ENCODE measurements at places on chromosomes 12 and 14.

- no peak for DNase-seq
Observed at GRCh38 chr14:72480464-72481243, 413.2 kb downstream of the DPF3 start.

DNA sequence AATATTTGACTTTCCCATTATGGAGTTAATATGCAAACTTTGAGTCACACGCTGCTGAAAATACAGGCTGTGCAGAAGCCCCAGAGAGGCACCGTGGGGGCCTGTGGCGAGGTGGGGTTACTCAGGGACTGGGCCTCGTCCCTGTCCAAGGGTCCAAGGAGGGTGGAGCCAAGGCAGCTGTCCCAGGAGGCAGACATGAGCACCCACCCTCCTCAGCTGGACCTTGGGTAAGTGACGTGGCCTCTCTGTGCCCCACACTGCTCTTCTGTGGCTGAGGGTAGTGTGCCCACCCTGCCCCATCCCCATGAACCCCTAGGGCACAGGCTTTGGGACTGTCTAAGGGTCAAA, 39.4 kb downstream of the FAM222A start:
- no peak for DNase-seq

DNA sequence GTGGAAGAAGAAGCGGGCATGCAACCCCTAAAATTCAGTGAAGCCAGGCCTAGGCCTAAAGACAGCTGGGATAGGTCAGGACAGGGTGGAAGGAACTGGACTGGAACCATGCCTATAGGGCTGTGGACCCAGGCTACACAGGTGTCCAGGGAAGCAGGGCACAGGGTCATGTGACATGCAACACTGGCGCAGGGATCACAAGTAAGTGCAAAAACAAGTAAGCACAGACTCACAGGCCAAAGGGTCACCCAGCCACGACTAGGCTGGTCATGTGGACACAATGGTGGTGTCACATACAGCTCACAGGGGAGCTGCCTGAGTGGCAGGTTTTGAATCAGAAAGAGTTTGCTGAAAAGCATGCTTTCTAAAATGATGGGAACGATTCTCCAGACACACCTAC, 195.7 kb downstream of the SPTSSA start:
- DNase-seq, result no peak

- no peak for DNase-seq
Observed at GRCh38 chr12:27652174-27652763, 44.0 kb upstream of the REP15 start.

GRCh38 chr12:110906516-110906915, 13.9 kb downstream of the MYL2 start:
- DNase-seq, result no peak

DNA sequence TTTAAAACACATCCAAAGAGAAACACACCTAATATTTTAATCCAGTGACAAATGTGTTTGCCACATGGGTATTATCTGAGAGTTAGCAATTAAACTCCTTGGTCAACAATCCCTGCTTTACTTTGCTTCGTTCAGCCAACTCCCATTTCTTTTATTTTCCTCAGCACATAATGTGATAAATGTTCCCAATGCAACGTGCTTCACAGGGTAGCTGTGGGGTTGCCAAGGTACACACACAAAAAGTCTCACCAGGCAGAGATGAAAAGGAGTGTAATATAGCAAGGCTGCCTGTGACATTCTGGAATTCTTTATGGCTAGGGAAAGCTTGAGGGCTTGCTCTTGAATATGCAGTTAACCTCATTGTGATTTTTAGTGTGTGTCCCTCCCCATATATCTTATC, 208.0 kb upstream of the DIO2 start:
- no peak for DNase-seq

DNA sequence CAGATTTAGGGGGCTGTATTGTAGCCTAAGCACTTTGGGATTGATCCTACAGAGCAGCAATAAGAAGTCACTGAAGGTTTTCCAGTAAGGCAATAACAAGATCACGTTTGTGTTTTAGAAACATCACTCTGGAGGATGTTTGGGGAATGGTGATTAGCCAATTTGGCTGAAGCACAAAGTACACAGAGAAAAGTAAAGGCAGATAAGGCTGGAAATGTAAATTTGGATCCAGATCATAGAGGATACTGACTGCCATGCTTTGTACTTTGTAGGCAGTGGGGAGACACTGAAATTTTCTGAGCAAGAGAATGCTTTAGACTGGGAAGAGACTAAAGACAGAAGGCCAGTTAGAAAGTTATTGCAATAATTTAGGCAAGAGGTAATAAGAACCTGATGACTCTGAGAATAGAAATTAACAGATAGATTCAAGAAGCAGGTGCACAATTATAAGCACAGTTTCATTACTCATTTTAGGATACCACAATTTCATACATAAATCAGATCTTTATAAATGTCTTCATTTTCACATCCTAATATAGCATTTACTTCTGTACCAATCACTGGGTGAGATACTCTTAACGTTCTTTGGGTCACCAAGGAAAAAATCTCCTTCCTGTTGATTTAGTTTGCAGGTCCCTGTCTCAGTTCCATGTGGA, 314.5 kb upstream of the GARIN6 start:
- no peak for DNase-seq

- no peak for DNase-seq
Observed at GRCh38 chr12:123935956-123936355, 36.7 kb downstream of the CCDC92 start.

DNA sequence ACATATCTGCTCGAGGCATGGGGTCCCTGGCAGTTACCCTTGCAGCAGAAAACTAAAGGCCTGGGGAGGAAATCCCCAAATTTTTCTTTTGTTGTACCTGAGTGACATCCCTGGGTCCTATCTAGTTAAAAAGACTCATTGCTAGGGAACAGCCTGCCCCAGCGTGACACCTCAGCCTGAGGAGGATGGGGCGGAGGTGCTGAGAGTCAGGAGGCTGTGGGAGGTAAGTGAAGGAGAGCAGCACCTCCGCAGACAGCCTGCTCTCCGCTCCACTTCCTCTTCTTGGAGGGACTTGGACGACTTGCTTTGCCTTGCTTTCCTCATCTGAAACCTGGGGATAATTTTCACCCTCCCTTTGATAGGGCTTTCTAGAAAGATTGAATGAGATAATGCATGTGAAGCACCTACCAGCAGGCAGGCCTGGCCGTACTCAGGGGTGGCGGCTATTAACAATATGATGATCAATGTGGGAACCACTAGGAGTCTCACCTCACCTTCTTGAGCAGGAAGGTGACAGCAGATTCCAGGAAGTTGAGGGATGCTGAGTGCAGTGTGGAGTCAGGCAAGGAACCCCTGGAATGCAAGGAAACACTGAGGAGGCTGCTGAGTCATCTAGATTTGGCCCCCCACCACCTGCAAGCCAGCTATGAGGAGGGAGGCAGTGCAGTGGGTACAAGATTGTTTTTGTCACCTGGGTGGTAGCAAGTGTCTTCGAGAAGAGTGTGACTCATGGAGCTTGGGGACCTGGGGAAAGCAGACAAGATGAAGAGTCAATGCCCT, 23.2 kb downstream of the UBE3B start:
- DNase-seq, result no peak

DNA sequence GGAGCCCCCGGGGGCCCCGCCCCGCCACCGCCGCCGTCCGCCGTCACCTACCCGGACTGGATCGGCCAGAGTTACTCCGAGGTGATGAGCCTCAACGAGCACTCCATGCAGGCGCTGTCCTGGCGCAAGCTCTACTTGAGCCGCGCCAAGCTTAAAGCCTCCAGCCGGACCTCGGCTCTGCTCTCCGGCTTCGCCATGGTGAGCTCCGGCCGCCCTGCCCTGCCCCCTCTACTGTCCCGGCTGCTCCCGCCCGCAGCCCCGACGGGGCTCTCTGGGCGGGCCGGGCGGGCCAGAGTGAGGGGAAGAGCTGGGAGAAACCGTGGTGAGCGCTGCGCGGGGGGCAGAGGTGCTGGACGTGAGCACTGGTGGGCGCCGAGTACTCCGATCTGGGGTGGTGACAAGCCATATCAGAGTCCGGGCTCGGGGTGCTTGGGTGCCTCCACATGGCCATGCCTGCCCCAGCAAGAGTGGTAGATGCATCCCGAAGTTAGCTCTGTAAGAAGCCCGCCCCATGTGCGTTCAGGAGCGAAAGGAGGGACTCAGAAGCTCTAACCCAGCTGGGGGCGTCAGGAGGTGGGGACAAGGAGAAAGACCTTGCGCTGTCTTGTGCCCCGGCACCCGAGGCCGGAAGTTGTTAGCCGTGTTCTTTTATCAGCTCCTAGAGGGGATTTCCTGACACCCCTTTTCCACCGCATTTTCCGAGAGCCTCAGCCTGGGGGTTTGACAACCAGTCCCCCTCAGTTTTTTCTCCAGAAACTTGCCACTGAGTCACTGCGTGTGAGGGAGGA, 717 bp downstream of the ORAI1 start:
- no peak for DNase-seq

- no peak for DNase-seq
Observed at GRCh38 chr12:128905003-128905544, 51.8 kb downstream of the GLT1D1 start.

DNA sequence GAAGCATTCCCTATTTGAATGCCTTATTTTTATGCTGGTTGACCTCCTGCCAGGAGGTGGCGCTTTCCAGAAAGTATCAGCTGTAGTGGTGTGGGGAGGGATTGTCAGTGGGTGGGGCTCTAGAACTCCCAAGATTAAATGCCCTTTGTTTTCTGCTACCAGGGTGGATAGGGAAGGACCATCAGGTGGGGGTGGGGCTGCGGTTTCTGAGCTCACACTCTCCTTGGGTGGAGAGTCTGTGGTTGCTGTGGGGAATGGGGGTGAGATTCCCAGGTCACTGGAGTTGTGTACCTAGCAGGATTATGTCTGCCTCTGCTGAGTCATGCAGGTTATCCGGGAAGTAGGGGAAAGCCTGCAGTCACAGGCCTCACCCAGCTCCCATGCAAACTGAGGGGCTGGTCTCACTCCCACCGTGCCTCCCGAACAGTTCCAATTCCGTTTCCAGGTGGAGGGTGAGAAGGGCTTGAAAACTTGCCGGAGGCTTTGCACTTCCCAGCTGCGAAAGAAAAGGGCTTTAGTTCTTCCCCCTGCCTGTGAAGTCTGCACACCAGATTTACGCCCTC, 68.3 kb downstream of the ALG10B start:
- no peak for DNase-seq

- DNase-seq, result no peak
Observed at GRCh38 chr14:94636744-94637412, 24.7 kb downstream of the SERPINA3 start.

- DNase-seq, result no peak
Observed at GRCh38 chr12:58186914-58187313, 245.5 kb downstream of the ATP23 start.

GRCh38 chr12:99495799-99496198, 151.8 kb upstream of the GARIN6 start:
- DNase-seq, result no peak

DNA sequence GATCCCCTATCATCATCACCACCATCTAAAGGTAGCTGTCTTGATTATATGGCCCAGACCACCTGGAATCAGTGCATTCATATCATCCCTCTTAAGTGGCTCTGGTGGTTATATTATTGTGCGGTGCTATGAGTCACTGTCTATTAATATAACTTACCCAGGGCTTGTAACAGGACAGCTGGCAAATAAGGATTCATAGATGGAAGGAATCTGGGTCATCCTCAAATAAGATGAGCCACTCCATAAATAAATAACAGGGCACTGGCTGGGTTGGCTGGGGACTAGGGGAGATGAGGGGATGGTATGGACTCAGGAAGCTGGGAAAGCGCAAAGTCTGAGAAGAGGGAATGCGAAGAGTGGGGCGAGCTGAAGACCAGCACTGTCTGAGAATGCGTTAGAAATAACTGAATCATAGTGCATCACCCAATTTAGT, 216.1 kb downstream of the NUAK1 start:
- DNase-seq, result no peak

- no peak for DNase-seq
Observed at GRCh38 chr12:65391711-65392110, 113.2 kb downstream of the MSRB3 start.

- no peak for DNase-seq
Observed at GRCh38 chr14:21209185-21209584, 53.3 kb upstream of the OR5AU1 start.

GRCh38 chr12:44875417-44875953, 630 bp downstream of the NELL2 start:
- DNase-seq, result no peak

- no peak for DNase-seq
Observed at GRCh38 chr12:98752726-98753125, 107.6 kb downstream of the APAF1 start.

- no peak for DNase-seq
Observed at GRCh38 chr12:44193281-44193680, 357.4 kb downstream of the TMEM117 start.

GRCh38 chr14:96445844-96446710, 54.1 kb downstream of the AK7 start:
- DNase-seq, result no peak

DNA sequence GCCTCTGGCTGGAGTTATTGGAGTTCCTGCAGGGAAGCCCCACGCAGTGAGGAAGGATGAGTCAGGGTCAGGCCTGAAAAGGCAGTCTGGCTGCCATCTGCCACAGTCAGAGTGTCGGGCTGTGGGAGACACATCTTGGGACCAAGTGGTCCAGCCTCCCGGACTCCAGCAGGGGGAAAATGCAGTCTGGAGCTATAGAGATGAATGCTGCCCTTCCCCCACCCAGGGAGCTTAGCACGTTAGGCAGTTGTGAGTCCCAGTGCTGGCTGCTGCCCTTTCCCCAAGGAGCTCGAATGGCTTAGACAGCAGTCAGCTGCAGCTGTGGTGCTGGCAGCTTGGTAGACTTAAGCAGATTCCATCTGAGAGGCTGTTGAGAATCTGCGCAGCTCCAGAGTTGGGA, 8.2 kb upstream of the NTS start:
- no peak for DNase-seq

GRCh38 chr12:29053567-29053966, 95.5 kb upstream of the FAR2 start:
- DNase-seq, result no peak

GRCh38 chr14:52545584-52546317, 6.6 kb downstream of the TXNDC16 start:
- DNase-seq, result no peak

DNA sequence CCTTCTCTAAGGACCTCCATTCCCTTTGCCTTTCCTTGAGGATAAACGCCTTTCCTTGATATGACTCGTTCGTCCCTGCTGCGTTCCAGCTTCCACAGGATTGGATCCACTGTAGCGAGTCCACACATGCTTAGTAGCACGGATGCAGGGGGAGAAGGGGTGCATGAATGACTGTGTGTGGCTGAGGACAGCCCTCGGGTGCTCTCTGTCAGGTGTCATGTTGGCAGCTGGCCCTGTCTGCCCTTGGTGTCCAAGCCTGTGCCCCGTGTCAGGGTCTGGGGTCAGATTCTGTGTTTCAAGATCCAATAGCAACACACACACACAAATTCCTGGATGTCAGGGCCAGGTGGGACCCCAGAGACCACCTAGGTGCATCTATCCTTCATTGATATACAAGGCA, 17.5 kb upstream of the KRT80 start:
- DNase-seq, result no peak

Data from NCI-H1436 treated with DMSO at 0.1 percent for 48 hours (cell line).